Endodermal cell (in vitro differentiated cells): ENCODE measurements at places on chromosomes 7 and 10.

- H3K36me3 ChIP-seq = no peaks in the 10 kb centered on the region
- peak; percentile 92 for DNase-seq
- peaks cover 2% of the 10 kb centered on the region for H3K4me1 ChIP-seq
- H3K4me3 ChIP-seq = no peak overlapping the region
Measured at GRCh38 chr10:64506963-64507362, 985.8 kb downstream of the REEP3 start.

- H3K36me3 ChIP-seq = peaks cover 18% of the 10 kb centered on the region
- H3K4me3 ChIP-seq = no peak overlapping the region
- DNase-seq = no peak
- H3K4me1 ChIP-seq = peaks cover 11% of the 10 kb centered on the region
Measured at GRCh38 chr10:125024497-125025234, 82.7 kb downstream of the ZRANB1 start.

DNA sequence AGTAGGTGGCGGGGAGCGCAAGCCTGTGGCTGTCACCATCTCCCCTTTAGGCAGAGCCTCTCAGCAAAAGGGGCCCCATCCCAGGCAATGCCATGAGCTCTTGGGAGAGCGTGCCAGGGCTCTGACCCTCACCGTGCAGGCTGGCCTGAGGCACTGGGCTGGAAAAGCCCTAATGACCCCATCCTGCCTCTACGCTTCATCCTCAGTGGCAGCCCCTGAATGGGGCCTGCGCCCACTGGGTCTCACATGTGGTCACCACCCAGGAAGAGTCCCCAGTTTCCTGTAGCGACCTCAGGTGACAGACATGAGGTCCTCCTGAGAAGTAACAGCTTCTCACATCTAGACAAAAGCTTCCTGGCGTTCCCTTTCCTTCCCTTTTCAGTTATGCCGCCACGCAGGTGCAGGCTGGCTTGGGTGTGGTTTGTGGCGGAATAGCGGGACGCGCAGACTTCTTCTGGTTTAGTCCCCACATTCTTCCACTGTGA, 59.2 kb downstream of the CLEC2L start:
- H3K4me1 ChIP-seq = no peaks in the 10 kb centered on the region
- DNase-seq = no peak
- peaks cover 86% of the 10 kb centered on the region for H3K36me3 ChIP-seq
- no peak overlapping the region for H3K4me3 ChIP-seq

DNA sequence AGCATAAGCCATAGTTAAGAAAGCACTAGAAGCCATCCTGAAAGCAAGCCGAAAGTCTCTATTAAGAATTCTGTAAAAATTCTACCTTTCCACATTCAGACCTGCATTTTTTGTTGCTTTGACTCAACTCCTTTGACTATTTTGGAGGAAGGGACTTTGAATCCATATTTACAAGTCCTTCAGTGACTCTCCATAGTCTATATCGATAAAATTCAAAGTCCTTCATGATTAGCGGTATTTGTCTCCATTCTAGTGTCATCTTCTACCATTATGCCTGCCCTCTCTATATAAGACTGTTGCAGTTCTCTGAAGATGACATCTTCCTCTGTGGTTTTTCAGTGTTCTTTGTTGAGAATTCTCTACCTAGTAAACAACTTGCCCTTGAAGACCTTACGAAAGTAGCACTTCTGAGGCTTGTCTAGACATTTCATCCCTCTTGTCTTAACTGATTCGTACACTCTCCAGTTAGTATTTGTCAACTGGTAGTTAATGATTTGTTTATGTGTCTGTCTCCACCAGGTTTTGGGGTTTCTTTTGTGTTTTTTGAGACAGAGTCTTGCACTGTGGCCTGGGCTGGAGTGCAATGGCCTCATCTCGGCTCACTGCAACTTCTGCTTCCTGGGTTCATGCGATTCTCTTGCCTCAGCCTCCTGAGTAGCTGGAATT, 1.7 kb downstream of the CCSER2 start:
- H3K27ac ChIP-seq = no peak overlapping the region
- no peak for DNase-seq
- H3K36me3 ChIP-seq = no peaks in the 10 kb centered on the region
- H3K27me3 ChIP-seq = no peaks in the 10 kb centered on the region

GRCh38 chr7:66211429-66211828, 6.3 kb downstream of the TPST1 start:
- peaks cover 8% of the 10 kb centered on the region for H3K36me3 ChIP-seq
- no peak overlapping the region for H3K4me3 ChIP-seq
- no peak for DNase-seq
- H3K27me3 ChIP-seq = no peaks in the 10 kb centered on the region
- H3K27ac ChIP-seq = no peak overlapping the region
- H3K4me1 ChIP-seq = no peaks in the 10 kb centered on the region
